Natural killer cell treated with Interleukin-12 subunit alpha and Interleukin-12 subunit beta and Interleukin-15 and Interleukin-18, amount 100 ng/mL, for 72 hours (primary cell): ENCODE measurements at places on chromosomes 4 and X. TPM values are rescaled to one million over a fixed set of nuclear protein-coding genes. Genes with fewer than 3 reads are reported as not detected.

GNL3L gene
- 57.1 TPM for total RNA-seq

EXOC1L gene
- not detected for total RNA-seq

SPACA5 gene
- total RNA-seq, result not detected

SCML1 gene
- total RNA-seq, result 0.93 TPM

CCNI gene
- total RNA-seq, result 164 TPM

HNRNPD gene
- total RNA-seq, result 280 TPM

GABRE gene
- total RNA-seq, result not detected

SHROOM2 gene
- not detected for total RNA-seq

PARM1 gene
- total RNA-seq, result 0.39 TPM

DDX60 gene
- 15.2 TPM for total RNA-seq

VSIG1 gene
- not detected for total RNA-seq

TAF7L gene
- 0.84 TPM for total RNA-seq
